NCI-H2029 treated with DMSO at 0.1 percent for 48 hours (cell line): ENCODE measurements at places on chromosomes 6 and 20.

GRCh38 chr6:44201200-44201599 is 15.5 kb upstream of the MYMX start:
- DNase-seq = no peak

GRCh38 chr6:43702171-43702533 is 14.6 kb upstream of the MRPS18A start:
- DNase-seq = no peak

GRCh38 chr6:70538376-70538775 is 28.4 kb upstream of the SDHAF4 start:
- DNase-seq = no peak

DNA sequence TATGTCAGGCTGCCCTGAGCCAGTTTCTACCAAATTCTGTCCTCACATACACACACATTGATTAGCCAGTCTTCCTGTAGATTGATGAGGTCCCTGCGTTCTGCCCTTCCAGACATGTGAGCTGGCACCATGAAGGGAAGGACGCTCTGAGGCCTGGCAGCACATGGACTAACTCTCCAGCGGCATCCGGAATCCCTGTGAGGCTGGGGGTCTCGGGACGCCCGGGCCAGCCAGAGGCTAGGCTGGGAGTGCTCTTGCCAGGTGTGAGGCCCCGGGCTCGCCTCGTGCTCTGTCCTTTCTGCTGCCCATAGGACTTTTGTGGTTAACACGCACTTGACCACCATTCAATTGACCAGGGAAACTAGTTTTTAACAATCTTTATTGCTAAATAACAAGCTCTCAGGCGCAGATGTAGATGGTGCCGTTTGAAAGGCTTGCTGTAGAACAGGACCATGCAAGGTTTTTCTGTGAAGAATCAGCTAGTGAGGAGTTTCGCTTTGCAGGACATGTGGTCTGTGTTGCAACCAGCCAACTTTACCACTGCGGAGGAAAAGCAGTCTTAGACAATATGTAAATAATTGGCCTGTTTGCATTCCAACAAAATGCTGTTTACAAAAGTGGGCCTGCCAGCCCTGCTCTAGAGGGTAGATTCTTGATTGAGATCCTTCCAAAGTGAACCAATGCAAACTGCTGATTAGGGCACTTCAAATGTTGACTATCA is 29.3 kb downstream of the FOXF2 start:
- no peak for DNase-seq

- DNase-seq = no peak
Observed at GRCh38 chr20:47610247-47610944, 108.7 kb downstream of the NCOA3 start.

DNA sequence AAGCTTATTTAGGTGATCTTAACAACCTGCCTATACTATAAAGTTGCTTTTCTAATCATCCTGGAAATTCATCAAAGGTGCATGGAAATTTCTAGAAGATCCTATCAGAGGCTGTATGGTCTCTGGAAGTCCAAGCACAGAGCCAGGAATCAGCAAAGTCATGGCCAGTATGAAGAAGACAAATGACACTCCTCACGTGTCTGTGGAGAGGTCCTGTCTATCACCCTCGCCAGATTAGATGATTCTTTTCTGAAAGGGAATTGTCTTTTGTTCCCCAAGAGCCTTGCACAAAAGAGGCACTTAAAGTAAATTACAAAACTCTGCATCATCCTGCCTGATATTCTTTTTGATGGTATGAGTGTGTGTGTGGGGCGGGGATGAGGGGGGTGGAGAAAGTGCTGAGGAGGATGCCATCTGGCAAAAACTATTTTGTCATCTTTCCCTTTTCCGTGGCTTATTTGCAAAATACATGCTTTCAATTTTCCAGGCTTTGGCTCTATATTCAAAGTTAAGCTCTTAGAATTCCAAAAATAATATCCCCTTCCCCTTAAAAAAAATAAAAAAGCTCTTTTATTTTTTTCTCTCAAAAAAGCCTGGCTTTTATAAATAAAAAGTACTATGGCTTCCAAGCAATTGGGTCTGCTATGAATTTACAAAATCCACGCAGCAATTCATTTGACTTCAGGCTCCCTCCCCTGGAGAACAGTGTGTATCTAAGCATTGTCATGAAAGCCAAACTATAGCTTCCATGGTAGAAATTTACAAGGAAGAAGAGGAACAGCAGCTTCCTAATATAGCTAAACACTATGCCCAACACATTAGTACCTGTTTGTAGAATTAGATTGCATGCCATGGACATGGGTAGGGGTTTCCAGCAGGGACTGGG is 185.2 kb upstream of the ARG1 start:
- DNase-seq = no peak

GRCh38 chr6:170371588-170371987 is 65.0 kb downstream of the FAM120B start:
- DNase-seq = no peak

- no peak for DNase-seq
Observed at GRCh38 chr20:3804254-3804751, 8.2 kb downstream of the CDC25B start.

- no peak for DNase-seq
Observed at GRCh38 chr20:18956890-18957289, 143.3 kb downstream of the SCP2D1 start.

DNA sequence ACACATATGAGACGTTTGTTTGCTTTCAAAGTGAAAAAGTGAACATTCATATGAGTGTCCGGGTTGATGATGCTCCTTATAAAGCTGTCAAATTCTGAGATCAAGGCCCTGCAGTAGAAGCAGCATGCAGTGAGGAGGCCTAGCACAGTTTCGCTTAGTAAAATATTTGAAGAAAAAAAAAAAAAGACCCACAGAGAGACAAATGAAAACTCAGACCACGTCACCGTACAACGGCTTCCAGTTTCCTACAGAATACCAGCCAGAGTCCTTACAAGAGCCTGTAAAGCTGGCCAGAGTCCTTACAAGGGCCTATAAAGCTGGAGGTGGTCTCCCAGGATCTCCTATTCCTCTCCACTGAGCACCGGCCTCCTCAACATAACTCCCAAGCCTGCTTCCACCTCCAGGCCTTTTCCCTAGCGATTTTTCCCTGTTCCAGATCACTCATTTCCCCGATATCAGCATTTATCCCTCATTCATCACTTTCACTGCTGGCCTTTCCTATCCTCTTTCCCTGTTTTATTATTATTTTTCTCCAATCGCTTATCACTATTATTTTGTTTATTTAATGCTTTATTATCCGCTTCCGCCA is 1.5 kb upstream of the HMGN4 start:
- no peak for DNase-seq

DNA sequence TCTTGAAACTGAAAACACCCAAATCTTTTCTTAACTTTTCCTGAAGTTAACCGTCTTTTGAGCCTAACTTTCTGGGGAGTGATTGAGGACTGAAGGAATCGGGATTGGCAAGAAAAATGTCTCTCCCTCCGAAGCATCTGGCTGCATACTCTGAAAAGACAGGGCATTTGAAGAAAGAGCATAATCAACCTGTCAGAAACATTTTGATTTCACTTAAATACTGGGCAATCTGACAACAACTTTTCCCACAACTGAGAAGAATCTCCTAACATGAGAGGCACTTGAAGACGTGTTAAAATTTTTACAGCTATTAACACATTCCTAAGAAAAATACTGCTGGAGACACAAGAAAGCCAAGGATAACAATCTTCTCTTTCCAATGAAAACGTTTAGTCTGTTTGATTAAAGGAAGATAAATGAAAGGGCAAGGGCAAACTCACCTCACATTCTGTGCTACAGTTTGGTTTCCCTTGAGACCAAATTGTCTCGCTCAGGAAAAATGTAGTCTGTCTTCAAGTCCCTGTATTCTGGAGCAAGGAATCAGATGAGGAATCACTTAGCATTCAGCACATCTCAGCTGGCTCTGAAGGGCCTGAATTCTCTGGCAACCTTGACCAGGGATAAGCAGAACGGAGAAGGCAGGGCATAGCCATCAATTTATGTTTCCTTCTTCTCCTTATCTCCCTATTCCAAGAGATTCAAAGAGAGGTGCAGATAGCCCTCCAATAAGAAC is 76.1 kb downstream of the TBX18 start:
- no peak for DNase-seq

DNA sequence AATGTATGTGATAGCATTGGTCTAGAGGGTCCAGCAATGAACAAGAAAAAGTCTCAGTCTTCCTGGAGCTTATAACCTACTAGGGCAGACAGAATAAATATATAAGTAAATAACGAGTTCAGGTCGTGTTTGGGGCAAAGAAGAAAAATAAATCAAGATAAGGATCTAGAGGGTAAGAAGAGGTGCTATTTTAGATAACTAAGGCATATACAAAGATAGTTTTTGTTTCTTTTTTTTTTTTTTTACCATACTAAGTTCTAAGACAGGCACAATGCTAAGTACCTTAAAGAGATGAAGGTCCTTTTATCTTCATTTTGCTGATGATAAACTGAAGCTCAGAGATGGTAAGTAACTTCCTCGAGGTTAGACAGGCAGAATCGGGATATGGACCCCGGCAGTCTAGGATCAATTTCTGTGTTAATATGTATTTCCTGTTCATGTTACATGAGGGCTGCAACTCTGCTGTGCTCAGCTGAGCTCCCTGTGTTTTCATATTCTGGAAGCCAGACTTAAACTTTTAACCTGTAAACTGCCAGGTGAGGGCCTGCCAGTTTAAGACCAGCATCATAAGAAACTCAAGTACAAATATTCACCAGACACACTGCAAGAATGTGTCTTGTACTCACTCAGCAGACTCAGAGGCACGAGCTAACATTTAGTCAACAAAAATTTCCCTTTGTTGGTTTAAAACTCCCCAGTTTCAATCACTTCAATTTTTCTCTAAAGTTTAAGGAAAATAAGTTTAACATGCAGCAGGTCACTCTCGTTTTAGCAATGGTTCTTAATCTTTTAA is 23.3 kb downstream of the SESN1 start:
- no peak for DNase-seq

DNA sequence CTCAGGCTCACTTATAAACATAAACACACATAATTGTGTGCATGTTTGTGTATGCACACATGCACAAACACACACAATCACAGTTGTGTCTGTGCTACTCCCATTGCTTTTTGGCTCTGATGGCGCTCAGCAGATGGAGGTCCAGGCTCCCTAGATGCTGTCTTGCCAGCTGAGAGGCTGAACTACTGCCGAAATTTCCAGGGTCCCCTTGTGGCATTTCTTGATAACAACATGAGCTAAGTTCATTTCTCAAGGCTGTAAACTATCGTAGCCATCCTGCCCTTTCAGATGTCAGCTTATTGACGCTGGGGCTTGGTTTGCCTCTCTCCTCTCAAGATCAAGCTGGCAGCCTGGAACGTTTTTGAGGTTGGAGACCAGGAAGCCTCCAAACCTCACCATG is 313.9 kb upstream of the RNF24 start:
- no peak for DNase-seq

- DNase-seq = no peak
Observed at GRCh38 chr6:123203928-123204327, 207.9 kb downstream of the CLVS2 start.

- peak; percentile 70 for DNase-seq
Observed at GRCh38 chr6:72622094-72622940, 453 bp downstream of the KCNQ5 start.

- no peak for DNase-seq
Observed at GRCh38 chr20:54254596-54254995, 46.7 kb downstream of the PFDN4 start.

GRCh38 chr20:53534037-53534436 is 59.6 kb downstream of the ZNF217 start:
- DNase-seq = no peak

DNA sequence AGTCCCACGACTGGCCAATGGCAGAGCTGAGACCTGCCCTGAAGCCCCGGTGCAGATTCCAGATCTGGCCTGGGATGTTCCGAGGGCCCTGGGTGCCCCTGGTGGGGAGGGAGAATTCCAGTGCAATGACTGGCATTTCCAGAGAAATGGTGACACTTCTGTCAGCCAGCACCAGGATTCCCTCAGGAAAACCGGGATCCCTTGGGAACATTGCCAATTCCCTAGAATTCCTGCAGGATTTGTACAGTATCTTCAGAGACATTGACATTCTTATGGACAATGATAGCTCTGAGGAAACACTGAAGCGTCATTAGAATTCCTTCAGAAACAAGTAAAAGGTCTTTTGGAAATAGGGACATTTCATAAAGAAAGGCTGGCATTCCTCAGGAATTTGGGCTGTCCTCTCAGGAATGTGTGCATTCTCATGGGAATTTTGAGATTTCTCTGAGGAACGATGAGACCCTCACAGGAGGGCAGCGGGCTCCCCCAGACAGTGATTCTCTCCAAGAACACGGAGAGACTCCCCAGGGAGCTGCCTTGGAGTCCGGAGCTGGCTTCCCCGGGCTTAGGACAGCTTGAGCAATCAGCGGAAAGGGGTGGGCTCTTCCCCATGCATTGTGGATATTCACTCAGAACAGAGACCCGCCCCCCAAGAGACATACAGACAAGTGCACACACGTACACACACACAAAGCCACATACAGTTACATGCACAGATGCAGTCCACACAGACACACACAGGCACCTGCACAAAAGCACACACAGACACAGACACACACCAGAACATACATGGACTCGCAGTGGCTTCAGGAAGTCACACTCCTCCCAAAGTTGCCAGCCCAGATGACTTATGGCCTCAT is 35.2 kb upstream of the BPIFA2 start:
- DNase-seq = no peak

DNA sequence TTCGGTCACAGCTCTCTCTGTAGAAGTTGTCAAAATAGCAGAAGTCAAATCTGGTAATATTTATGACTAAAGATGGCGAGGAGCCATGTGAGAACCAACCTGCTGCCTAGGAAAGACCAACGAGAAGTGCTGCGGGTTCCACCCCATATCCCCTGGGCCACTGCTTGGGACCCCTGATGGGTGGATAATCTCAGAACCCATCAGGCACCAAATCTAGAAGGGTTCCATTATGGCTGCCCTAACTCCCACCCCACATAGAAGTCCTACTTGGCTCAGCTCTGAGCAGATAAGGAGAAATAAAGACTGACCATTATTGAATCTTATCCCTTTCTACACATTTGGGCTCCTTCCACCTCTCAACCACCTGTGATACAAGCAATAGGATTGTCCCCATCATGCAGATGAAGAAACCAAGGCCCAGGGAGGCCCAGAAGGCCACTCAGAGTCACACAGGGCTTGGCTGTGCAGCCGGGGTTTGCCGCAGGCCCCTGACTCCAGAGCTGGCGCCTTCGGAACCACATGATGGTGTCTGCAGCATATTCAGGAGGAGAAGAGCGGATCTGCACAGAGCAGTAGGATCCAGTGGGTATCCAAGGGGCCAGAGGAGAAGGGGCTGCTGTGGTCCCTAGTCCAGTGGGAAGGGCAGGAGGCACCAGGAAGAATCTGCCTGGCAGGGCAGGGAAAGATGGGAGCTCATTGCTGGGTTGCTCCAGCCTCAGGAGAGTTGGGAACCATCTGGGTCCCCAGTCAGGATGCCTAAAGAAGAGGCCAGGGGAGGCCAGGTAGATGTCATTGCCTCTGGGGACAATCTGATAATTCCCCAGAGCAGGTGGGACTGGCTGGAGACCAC is 9.6 kb upstream of the PCMTD2 start:
- no peak for DNase-seq
